Naive thymus-derived CD8-positive, alpha-beta T cell (primary cell): ENCODE measurements at places on chromosomes 4 and X. TPM values are rescaled to one million over a fixed set of nuclear protein-coding genes. Genes with fewer than 3 reads are reported as not detected.

The MAGEB10 gene
- not detected for total RNA-seq

DNA sequence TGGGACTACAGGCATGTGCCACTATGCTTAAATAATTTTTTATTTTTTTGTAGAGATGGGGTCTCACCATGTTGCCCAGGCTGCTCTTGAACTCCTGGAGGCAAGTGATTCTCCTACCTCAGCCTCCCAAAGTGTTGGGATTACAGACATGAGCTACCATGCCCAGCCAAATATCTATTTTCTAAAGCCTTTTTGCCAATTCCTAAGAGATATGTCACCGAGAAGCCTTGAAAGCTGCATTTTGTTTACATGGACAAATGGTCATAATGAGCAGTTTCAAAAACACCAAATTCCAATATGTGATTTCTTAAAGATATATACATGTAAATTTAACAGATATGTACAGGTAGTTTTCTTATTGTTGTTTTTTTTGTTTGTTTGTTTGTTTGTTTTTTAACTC is 33.0 kb upstream of the PGRMC2 start:
- no peaks in the 10 kb centered on the region for H3K27me3 ChIP-seq
- no peaks in the 10 kb centered on the region for H3K4me1 ChIP-seq
- H3K36me3 ChIP-seq: peaks cover 35% of the 10 kb centered on the region
- H3K27ac ChIP-seq: peak overlapping the region; percentile 9
- no peak overlapping the region for H3K4me3 ChIP-seq

The LANCL3 gene
- total RNA-seq: not detected

The FAT4 gene
- not detected for total RNA-seq

DNA sequence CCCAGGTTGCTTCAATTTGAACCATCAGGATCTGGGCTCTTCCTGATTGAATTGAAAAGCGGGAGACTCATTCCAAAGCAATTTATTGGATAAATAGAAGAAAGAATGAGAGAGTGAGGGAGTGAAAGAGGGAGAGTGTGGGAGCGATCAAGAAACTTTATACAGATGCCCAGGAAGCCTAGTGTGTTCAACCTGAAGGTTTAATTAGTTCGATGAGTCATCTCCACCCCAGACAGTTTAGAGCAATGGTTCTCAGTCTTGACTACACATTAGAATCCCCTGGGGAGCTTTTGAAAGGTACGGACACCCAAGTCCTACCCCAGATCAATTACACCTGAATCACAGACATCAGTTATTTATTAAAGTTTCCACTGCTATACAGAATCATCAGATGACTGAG is 61.5 kb downstream of the GEMIN8 start:
- no peak for DNase-seq
- no peak overlapping the region for H3K4me3 ChIP-seq
- H3K27me3 ChIP-seq: no peaks in the 10 kb centered on the region

DNA sequence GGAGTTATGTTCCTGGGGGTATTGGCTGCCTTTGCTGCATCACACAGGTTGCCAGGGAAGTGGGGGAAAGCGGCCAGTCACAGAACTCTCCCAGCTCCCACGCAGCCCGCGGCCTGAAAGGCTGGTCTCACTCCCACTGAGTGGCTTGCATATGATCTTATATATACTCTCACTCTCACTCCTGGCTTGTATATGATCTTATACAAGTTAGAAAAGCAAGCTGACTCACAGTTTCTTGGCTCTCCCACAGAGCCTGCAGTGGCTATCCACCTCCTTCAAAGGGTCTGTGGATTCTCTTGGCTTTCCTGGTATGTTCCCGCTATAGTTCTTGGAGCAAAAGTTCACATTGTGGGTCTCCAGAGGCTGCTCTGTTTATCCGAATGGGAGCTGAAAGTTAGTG is 833.5 kb upstream of the GALNTL6 start:
- H3K27me3 ChIP-seq: no peaks in the 10 kb centered on the region
- H3K27ac ChIP-seq: no peak overlapping the region
- no peak for DNase-seq

The MTNR1A gene
- total RNA-seq: not detected

The STOX2 gene
- total RNA-seq: not detected
